NCI-H748 treated with DMSO at 0.1 percent for 48 hours (cell line): ENCODE measurements at places on chromosomes 7 and 10.

DNA sequence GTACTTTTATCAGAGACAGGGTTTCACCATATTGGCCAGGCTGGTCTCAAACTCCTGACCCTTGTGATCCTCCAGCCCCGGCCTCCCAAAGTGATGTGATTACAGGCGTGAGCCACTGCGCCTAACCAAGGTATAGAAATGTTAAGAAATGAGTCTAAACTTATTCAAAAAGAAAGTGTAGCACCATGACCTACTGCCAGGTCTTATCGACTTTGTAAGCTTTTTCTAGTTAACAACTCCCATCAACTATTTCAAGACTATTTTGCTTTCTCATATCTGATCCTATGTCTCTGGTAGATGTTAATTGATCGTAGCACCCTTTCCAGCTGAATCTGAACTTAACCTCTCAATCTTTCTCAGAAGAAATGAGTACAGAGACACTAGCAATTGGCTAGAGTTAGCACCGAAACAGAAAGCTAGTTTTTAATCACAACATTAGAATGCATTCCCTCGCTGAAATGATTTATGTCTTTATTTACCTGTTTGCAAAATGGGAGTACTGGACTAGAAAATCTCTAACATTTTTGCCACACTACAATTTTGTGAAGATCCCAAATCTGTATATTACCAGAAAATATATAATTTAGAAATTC, 114.0 kb upstream of the HGF start:
- DNase-seq = no peak

DNA sequence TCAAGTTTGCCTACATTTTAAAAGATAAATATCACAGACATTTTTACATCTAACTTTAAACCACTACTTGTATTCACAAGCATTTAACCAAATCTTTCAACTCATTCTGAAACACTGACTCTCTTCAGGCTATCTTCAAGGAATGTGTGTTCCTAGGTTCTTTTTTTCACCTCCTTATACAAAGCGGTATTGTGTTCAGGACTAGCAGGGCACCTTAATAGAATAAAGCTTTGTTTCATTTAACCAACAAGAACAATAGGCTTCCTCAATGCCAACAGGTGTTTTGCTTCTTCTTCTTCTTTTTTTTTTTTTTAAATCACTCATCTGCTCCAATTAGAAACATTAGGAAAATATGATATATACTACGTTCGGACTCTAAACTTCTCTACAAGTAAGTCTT, 212.9 kb upstream of the SEMA3E start:
- no peak for DNase-seq

GRCh38 chr10:63644418-63645142, 123.4 kb downstream of the REEP3 start:
- DNase-seq = no peak

DNA sequence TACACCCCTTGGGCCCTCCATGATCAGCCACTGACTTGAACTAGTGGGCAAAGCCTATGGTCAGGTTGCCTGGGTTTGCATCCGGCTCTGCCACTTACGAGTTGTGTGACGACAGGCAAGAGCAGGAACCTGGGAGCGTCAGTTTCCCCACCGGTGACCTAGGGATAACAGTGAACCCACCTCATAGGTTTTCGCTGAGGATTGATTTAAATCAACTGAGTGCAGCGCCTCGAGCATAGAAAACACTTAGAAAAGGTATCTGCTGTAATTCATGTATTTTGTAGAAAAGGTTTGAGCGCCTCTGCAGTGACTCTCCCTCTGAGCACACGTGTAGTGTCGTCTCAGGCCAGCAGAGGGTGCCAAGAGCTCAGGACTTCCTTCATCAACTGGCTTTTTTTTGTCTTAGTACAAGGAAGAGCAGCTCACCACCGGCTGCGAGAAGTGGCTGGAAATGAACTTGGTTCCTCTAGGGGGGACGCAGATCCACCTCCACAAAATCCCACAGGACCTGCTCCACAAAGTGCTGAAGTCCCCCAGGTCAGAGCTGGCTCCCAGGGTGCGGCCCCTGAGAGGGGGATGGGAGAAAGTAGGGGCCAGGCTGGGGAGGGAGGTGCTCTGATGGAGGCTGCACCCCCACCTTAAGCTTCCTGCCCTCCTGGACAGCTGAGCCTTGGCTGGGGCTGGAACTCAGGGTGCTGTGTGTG, 27.7 kb downstream of the BTBD16 start:
- DNase-seq = peak; percentile 36

- DNase-seq = no peak
Observed at GRCh38 chr7:70239918-70240317, 641.6 kb downstream of the AUTS2 start.

GRCh38 chr7:159034394-159034793, 110.3 kb downstream of the VIPR2 start:
- no peak for DNase-seq

DNA sequence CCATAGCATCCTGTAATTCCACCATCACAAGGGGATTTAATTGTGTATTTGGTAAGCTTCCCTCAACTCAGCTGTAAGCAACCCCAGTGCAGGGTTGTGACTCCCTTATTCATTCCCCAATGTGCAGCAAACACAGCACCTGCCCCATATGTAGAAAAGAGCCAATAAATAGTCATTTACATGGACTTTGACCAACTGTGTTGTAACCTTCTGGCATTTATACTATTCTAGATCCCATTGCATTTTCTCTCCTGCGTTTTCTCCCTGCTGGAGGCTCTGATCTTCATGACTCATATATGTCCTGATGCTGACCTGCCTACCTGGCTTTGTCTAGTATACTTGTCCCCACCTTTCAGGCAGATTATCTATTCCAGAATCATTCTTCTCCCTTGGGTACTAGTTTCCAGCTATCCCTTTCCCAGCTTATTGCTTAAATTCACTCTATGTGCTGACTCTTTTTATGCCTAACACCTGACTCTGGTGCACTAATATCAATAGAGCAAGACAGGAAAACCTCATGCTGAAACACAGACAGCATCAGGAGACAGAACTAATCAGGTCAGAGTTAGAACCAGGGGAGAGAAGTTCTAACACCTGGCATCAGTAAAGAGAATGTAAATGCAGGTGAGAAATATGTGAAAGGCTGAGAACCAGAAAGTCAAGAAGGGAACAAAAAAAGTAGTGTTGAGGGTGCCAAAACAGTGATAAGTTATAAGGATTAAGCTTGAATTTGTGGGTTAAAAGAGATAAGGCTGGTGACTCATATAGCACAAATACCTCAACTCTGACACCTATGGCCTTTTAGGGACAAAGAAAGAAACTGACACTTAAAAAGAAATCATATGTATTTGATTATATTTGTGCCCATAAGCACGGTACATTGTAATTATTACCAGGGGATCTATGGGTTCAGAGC, 402.7 kb downstream of the IPMK start:
- DNase-seq = no peak

DNA sequence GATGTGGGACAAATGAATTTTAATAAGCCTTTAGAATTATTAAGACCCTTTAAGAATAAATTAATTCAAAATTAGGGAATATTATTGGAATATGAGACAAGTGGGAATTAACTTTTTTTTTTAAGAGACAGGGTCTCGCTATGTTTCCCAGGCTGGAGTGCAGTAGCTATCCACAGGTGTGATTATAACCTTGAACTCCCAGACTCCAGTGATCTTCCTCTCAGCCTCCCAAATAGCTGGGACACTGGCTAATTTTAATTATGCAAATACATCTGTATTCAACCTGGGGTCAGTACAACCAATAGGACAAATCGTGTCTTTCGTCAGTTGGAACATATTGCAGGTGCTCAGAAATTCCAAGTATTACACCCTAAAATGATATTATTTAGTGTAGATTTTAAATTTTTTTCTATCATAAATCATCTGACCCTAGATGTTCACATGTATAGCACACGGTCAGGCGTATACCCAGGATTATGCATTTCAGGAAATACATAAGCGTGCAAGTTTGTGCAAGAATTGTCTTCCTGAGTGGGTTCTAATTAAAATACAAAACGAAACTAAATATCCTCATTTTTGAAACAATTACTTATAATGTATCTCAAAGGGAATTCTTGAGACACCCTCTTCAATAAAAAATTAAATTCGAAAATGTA, 1.2 kb downstream of the NT5C3A start:
- no peak for DNase-seq

GRCh38 chr7:1707756-1708595, 37.9 kb downstream of the ELFN1 start:
- DNase-seq = no peak

GRCh38 chr7:43952028-43952427, 25.8 kb downstream of the UBE2D4 start:
- DNase-seq = no peak

GRCh38 chr10:14074062-14074884, 256.5 kb downstream of the FRMD4A start:
- DNase-seq = peak; percentile 65

DNA sequence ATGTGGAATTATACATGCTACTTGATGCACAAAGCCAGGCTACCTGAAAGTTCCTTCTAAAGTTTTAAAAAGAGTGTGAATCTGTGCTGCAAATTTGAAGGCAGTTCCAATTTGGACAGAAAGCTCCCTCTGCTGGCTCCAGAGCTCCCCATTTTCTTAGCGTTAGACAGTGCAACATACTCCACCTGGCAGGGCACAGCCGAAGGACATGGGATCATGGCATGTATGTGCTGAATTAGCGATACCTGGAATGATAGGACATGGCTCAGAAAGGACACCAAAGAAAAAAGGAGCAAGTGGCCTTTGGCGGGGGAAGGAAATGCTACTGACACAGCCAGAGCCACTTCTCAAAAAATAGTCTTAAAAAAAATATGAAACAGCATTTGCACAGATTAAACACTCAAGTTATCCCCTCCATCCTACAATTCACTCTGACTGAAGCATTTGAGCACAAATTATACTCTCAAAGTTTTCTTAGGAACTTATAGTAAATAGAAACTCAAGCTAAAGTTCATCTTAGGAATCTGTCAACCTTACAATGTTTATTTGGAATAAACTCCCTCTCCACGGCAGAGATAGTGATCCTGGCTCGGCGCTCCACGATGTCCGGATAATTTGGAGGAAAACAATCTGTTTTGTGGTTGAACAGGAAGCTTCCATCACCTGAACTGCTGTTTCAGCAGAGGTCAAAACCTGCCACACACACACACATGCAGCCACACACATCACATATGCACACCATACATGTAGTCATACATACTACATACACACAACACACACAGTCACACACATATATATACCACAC, 80.0 kb downstream of the C7orf25 start:
- no peak for DNase-seq

GRCh38 chr10:3896161-3896560, 111.2 kb upstream of the KLF6 start:
- no peak for DNase-seq

- DNase-seq = no peak
Observed at GRCh38 chr10:62054408-62054807, 152.9 kb downstream of the ARID5B start.

DNA sequence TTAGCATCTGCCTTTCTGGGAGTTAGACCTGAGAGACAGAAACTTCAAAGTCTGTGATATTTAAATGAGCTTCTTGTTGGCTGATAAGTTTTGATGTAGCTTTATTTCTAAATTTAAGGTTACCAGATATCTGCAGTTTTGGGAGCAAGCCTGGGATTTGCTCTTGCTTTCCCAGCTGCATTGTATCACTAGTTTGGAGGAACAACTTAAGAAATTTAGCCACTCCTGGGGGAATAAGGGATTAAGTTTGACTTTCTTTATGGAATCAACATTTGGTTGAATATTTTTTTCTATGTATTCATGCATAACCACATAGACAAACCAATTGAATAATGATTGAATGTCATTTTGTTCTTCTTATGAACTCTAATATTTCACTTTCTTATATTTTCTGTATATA, 178.6 kb downstream of the POLR1F start:
- no peak for DNase-seq

GRCh38 chr10:133388973-133389818, 4.8 kb upstream of the MTG1 start:
- DNase-seq = no peak

DNA sequence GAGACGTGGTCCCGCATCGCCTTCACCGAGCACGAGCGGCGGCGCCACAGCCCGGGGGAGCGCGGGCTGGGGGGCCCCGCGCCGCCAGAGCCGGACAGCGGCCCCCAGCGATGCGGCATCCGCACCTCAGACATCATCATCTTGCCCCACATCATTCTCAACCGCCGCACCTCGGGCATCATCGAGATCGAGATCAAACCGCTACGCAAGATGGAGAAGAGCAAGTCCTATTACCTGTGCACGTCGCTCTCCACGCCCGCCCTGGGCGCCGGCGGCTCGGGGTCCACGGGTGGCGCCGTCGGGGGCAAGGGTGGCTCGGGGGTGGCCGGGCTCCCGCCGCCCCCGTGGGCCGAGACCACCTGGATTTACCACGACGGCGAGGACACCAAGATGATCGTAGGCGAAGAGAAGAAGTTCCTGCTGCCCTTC, 737 bp downstream of the CNNM2 start:
- peak; percentile 14 for DNase-seq

DNA sequence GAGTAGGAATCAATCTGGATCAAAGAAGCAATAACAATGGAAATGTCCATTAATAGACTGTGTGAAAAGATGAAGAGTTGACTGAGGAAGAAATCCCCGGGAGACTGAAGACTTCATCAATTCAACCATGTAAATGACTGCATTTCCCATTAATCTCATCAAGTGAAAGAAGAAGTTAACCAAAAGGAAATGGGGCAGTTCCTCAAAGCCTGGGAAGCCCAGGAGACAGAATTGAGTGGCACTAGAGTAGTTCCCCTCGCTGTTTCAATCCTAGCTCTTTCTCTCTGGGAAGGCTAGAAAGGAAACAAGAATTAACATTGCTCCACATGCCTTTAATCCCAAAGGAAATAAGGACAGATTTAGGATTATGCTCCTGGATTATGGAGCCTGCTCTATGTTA, 4.8 kb upstream of the OR6V1 start:
- no peak for DNase-seq

- no peak for DNase-seq
Observed at GRCh38 chr10:120667276-120667675, 183.9 kb upstream of the WDR11 start.

GRCh38 chr10:33335551-33335800, 1.0 kb upstream of the NRP1 start:
- DNase-seq = no peak

GRCh38 chr10:5892007-5892406, 2.0 kb downstream of the FBH1 start:
- DNase-seq = no peak

- DNase-seq = no peak
Observed at GRCh38 chr7:36057323-36057722, 95.7 kb upstream of the EEPD1 start.

DNA sequence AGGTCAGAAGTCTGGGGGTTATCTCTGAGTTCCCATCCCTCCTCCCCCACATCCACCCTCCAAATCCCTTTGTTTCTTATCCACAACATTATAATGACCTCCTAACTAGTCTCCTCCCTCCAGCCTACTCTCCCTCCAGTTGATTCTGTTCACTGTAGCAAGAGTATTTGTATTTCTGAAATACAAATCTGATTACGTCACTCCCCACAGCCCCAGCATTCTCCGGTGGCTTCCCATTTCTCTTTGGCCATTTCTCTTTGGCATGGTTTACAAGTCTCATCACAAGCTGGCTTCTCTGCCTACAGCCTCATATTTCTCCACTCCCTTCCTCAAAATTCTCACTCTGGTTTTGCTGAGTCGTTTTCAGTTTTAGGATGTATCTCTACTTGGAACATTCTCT, 24.6 kb upstream of the MRPS33 start:
- no peak for DNase-seq
